ENCODE measurements at places on chromosomes 11 and 22.

DNA sequence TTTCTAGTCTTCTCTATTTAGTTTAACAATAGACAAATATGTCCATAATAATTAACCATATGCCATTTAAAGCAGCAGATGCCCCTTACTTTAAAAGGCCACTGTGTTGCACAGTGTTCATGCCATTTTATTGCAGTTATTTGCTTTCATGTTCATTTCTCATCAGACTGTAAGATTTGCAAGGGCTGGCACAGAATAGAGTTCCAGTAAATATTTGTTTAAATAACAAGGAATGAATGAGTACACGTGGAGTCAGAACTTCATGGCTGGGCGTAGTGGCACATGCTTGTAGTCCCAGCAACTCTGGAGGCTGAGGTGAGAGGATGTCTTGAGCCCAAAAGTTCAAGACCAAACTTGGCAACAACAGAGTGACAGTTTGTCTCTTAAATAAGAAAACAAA, 1228.6 kb downstream of the LRRC4C start:
- no peak for DNase-seq

- no peak for DNase-seq
Measured at GRCh38 chr11:80162387-80162786, 721.6 kb upstream of the TENM4 start.

DNA sequence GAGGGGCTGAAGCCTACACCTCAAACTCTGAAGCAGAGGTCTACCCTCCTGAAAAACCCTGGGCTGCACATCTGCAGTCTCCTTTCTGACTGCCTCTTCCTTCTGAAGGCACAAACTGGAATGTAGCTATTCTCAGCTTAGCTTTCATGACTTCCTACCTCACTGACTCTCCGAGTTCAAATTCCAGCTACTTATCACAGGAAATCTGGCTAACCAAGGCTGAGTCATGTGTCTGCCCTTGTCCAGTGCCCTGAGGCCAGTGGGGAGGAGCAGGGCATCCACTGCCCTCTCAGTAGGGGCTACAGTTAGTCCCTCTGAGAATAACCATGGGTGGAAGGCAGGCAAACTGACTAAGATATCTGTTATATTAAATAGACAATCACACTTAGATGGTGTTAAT, 29.2 kb downstream of the PDGFD start:
- DNase-seq: no peak

GRCh38 chr11:23732026-23732425, 764.8 kb upstream of the LUZP2 start:
- DNase-seq: peak; percentile 9

GRCh38 chr11:64385945-64386704, 27.2 kb downstream of the RPS6KA4 start:
- no peak for DNase-seq

DNA sequence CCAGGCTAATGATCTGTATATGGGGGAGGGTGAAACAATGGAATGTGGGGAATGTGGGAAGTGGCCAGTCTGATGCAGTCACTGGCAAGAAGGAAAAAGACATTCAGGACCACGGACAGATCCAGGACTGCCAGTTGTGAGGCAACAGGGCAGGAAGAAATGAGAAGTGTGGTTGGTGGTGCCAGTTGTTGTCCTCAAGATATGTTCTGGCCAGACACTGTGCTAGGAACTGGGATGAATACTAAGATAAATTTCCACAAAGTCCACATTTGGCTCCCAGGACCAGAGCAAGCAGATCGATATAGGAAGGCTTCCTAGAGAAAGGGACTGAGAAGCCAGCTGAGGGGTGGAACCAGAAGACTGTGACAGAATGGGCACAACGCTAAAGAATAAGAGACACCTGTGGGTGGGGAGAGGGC, 6.8 kb upstream of the TPBGL start:
- DNase-seq: peak; percentile 28

DNA sequence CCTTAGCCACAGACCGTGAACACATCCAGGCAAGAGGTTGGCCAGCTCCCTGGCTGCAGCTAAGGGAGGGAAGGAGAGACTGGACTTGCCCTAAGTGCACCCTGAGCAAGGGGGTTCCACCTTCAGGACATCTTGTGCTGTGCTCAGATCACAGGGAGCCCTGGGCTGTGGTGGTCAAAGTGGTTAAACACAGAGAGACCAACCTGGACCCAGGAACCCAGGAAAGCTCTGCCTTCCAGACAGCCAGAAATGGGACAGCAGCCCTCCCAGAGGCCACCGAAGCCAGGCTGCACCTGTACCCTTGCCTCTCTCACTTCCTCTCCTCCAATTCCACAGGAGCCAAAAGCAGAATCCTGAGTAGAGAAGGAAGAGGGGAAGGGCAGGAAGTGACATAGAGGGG, 105.2 kb upstream of the TMEM45B start:
- no peak for DNase-seq

GRCh38 chr11:69918938-69919650, 99.9 kb upstream of the FGF3 start:
- DNase-seq: peak; percentile 89

- no peak for DNase-seq
Measured at GRCh38 chr11:117187799-117188481, 9.4 kb downstream of the SIDT2 start.

- DNase-seq: peak; percentile 60
Measured at GRCh38 chr22:24758164-24758799, 16.2 kb downstream of the PIWIL3 start.

- DNase-seq: no peak
Measured at GRCh38 chr11:58345204-58345603, 13.7 kb downstream of the OR5B17 start.

DNA sequence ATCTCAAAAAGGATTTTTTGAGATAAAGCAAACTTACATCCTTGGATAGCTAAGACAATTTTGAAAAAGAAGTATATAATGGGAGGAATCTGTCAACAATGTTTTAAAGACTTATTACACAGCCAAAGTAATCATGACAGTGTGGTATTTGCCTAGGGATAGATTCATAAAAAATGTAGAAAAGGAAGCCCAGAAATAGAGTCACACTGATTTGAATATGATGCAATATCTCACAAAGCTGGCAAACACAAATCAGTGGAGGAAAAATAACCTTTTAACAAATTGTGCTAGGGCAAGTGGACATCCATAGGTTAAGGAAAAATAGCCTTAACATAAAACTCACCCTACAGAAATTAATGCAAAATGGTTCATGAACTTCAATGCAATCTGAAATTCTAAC, 6.0 kb downstream of the XKR3 start:
- DNase-seq: no peak

GRCh38 chr22:38111925-38112355, 1.5 kb upstream of the BAIAP2L2 start:
- DNase-seq: no peak

DNA sequence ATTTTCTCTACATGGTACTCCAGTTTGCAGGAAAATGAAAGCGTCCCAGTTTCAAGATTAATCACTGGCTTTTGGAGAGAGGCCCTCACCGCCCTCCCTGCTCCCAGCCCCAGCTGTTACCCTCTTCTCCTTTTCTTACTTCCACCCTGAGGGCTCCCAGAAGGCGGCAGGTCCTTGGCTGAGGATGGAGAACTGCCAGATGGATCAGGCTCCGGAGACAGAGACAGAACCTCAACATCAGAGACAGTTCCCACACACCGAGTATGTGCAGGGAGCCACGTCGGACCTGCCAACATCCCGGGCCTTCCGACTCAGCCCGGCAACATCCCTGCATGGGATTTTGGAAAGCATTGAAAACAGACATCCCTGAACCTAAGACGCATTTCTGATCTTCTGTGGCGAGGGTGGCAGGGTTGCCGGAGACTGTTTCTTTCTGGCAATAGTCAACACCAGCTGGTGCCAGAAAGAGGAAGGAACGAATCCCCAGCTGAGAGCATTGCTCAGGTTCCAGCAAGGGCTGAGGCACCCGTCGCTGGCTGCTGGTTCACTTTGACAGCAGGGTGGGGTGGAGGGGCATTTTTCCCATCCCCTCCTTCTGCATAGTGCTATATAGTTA, 467.1 kb downstream of the MIAT start:
- DNase-seq: no peak

DNA sequence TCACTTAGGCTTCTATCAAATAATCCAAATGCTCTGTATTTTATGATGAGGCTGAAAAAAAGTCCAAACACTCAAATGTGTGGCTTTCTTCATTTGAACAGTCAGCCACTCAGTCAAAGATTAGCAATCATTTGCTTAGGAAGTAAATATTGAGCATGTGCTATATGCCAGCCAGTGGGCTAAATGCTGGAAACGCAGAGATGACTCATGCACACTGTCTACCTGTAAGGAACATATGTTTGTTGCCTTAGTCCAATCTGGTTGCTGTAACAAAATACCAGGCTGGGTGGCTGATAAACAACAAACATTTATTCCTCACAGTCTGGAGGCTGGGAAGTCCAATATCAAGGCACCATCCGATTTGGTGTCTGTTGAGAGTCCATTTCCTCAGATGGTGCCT, 617.3 kb downstream of the NTM start:
- DNase-seq: no peak

Data from retina (tissue), 1 donor.